ENCODE measurements at places on chromosomes 11 and 22. TPM values are rescaled to one million over a fixed set of nuclear protein-coding genes. Genes with fewer than 3 reads are reported as not detected.

SLC25A1 gene
- total RNA-seq: 46.1 TPM

FXYD2 gene
- not detected for total RNA-seq

UPK3A gene
- not detected for total RNA-seq

GGT5 gene
- total RNA-seq: 0.18 TPM

OR2AG2 gene
- total RNA-seq: 0.28 TPM

ARHGEF12 gene
- total RNA-seq: 131 TPM

CNTN5 gene
- total RNA-seq: not detected

CALCA gene
- total RNA-seq: not detected
